ENCODE measurements at places on chromosomes 16 and 17.
A peak's percentile ranks its signal among the peaks of the same experiment; 100 is the strongest.

DNA sequence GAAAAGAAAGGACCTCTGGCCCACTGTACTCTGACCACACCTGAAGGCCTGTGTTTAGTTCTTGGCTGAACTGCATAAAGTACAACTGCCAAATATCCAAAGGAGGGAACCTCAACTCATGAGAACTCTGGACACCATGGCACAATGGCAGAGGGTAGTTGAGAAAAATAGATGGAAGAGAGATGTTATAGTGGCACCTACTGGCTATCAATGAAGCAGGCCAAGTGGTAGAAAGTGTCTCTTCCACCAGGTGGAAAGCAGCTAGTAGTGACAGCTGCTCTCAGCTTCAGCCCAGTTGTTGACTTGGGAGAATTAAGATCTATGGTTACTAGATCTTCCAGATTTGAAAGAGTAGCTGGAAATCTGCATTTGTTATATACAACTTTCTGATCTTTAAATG, 3.2 kb downstream of the MED31 start:
- no peak for DNase-seq

GRCh38 chr17:13346996-13347762, 254.6 kb downstream of the HS3ST3A1 start:
- no peak for DNase-seq

DNA sequence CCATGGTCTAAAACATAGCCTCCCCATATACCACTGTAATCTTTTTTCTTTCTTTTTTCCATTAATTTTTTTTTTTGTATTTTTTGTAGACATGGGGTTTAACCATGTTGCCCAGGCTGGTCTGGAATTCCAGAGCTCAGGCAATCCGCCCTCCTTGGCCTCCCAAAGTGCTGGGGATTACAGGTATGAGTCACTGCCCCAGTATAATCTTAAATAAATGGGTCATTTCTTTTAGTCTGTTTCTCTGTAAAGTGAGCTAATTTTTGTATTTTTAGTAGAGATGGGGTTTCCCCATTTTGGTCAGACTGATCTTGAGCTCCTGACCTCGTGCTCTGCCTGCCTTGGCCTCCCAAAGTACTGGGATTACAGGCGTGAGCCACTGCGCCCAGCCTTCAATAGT, 5.7 kb upstream of the NME1 start:
- no peak for DNase-seq

DNA sequence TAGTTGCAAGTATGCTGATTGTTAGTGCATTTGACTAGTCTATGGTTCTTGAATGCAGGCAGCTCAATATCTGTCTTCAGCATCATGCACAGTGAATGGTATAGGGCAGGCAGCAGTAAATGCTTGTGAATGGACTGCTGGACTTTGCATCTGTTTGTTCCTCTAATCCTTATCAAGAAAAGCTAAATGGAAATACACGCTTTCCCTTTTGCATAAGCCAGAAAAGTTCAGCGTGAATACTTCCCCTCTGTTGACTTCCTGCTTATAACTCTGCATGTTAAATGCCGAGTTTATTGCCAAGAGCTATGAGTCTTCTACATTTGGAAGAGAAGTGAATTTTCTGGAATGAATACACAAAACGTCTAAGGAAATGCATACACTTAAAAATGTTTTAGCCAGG, 127.9 kb upstream of the CPHXL start:
- no peak for DNase-seq

DNA sequence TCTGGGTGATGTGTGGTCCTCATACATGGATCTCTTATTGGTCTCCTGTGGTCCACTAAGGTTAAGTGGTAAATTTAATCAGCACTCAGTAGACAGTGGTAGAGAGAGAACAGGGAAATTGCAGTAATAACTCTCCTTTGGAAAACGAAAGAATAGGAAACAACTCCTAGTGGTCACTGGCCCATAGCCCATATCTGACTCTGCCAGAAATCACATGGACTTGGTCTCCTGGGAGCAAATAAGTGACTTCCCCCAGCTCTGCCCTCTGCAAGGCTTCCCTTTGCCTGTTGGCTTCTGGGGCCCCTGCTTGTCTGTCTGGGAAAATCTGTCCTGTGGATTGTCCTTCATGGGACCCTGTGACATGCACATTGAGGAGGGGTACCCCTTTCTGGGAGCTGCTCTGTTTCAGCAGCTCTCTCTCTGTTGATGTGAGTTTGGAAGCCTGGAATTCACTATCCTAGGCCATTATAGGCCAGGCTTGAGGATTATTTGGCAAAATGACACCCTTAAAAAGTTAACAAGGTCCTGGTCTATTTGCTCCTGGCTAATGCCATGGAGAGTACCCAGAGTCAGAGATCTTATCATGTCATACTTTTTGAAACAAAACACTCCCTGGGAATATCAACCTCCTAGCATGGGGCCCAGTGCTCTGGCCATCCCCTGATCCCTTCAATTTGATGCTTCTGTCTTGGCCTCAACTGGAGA, 58.0 kb upstream of the HNF1B start:
- no peak for DNase-seq

DNA sequence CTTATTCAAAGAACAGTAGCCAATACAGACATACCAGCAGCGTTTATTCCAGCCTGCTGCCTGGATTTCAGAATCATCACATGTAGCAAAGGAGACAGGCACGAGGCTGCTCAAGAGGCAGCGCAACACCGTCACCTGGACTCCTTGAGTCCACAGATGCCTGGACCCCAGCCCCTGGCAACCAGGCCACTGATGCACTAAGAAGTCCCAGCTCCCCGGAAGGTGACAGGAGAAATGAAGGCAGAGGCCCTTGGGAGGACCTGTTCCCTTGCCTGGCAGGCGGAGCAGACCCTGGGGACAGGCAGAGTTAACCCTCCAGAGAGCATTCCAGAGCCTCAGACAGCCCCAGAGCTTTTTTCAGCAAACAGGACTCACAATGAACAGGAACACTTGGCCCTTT, 16.5 kb downstream of the SMIM5 start:
- no peak for DNase-seq

- no peak for DNase-seq
These were observed 51.6 kb downstream of the ACTG1 start for GRCh38 chr17:81460856-81461460.

GRCh38 chr16:17306745-17307144, 164.0 kb downstream of the XYLT1 start:
- DNase-seq, result no peak

DNA sequence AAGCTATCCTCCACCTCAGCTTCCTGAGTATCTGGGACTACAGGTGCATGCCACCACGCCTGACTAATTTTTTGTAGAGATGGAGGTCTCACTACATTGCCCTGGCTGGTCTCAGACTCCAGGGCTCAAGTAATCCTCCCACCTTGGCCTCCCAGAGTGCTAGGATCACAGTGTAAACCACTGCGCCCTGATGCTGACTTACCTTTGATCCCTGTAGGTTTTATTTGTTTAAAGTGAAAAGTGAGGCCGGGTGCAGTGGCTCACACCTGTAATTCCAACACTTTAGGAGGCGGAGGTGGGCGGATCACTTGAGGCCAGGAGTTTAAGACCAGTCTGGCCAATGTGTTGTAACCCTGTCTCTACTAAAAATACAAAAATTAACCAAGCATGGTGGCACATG, 8.7 kb downstream of the PSKH1 start:
- DNase-seq, result no peak

- no peak for DNase-seq
These were observed 732 bp downstream of the PNPO start for GRCh38 chr17:47942096-47942510.

DNA sequence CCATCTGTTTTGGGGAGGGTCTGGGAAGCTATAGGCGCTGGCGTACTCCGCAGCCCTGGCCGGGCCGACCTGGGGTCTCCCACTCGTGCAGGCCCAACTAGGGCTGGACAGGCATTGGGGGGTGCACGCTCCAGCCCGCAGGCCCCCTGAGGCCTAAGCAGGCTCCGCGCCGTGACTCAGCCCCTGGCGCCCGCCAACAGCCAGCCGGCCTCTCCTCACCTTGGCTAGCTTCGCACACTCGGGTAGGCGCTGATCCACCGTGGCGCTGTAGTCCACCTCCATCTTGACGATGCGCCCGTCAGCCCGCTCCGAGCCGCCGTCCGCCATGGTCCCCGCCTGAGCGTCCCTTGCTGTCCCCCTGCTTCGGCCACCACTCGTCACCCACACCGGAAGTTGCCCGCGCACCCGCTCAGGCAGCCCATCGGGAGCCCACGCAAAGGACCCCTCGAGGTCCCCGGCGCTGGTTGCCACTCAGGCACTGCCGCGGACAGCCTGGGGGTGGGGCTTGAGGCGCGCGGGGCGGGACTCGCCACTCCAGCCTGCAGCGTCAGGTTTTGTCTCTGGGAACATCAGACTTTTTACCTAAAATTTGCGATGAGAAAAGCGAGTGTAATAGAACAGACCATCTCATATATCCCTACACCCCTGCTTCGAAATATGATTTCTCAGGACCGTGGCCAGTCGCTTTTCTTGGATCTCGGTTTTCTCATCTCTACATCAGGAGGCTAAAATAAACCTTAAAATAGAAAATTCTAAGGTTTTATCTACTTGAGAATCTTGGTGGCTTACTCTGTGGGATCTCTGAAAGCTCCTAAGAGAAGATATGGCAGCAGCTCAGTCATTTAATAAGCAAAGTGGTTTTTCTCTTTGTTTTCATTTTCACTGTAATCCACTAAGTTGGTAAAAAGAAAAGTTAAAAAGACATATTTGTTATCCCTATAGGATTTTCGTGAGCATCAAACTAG, at the start of gene PSMD12:
Gene PSMD12, minus strand, starts transcription at position 385 of the 965 bp plus-strand sequence. Its CDS starts 58 bp downstream, at position 327.
- DNase-seq, result peak; percentile 88

GRCh38 chr16:12898551-12898950, 2.8 kb upstream of the SHISA9 start:
- no peak for DNase-seq

GRCh38 chr17:65900216-65900615, 291.7 kb downstream of the CEP112 start:
- no peak for DNase-seq

DNA sequence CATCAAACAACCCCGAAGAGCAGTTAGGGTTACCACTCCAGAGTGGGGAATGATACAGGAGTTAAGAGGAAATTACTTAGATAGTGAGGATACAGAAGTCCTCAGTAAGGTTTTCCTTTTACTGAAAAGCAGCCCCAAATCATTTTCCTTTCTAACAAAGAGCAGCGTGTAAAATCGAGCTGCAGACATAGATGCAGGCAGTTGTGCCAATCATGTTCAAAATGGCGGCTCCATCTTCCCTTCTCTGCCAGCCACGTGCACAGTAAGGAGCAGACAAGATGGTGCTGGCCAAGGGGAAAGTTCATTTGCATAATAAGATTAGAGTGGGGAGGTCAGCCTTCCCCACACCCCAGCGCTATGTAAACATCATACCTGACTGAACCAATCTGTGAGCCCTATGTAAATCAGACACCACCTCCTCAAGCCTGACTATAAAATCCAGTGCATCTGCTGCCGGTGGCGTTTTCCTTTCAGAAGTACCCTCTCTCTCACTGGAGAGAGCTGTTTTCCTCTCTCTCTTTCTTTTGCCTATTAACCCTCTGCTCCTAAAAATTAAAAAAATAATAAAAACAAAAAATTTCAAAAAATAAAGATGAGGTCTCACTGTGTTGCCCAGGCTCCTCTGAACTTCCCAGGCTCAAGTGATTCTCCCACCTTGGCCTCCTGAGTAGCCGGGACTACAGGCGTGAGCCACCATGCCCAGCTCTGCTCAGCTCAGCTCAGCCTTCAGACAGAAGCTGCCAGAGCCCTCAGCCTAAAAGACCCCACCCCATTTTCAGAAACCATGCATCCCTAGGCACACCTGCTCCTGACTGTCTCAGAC, 2.6 kb upstream of the SRL start:
- DNase-seq, result no peak

GRCh38 chr17:69046121-69046807, 14.5 kb downstream of the ABCA9 start:
- DNase-seq, result no peak

DNA sequence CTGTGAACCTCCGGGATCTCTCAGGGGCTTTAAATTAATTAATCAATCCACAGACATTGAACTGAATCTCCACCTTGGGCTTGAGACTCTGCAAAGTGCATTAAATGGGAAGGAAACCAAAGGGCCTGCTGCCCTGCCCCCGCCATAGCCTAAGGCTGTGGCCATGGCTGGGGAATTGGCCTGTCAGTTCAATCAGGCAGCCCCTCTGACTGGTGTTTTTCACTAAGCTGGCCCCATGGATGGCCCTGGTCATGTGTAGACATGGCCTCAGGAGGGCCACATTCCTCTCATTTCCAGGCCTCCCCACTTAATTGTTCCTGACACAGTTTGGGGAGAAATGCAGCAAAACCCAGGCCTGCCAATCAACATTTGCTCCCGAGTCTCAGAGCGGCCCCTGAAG, 499.8 kb downstream of the WWOX start:
- no peak for DNase-seq

DNA sequence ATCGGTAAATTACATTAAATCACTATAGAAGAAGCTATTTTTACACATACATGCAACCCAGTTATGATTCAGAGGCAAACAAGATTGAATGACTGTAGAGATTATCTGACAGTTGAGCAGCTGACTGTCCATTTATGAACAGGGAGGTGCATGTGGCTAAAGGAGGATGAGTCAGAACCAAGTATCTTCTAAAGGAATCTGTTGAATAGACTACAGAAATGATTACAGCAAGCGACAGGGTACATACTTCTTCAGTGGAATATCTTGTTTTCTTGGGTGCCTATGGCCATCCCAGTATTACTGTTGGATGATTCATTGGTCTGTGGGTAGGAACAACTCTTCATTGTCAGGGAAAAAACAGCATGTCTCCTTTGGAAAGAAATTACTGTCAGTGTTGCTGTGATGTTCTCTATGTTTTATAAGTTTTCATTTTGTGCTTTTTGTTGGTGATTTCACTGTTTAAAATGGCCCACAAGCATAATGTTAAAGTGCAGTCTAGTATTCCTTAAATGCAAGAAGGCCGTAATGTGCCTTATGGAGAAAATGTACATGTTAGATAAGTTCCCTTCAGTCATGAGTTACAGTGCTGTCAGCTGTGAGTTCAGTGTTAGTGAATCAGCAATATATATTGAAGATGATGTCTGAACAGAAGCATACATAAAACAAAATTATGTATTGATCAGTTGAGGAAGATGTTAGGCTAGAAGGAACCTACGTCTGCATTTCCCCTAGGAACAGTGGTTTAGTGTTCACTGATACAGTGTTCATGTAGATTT, 27.0 kb downstream of the CBFB start:
- DNase-seq, result no peak

GRCh38 chr16:4847774-4848587, 700 bp downstream of the UBN1 start:
- peak; percentile 13 for DNase-seq

DNA sequence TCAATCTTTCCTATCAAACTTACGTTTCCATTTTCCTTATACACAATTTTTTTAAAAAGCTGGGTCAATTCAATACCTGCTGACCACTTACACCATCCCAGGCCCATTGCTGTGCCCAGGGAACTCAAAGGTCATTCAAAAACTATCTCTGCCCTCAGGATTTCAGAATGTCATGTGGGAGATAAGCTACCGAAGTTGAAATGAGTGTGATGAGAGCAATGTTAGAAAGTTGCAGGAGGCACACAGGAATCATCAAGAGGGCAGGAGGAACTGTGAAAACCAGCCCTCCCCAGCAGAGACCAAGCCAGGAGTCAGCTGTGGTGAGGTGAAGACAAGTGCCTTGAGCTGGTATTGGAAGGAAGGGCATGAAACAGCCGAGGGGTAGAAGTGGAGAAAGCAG, 195.9 kb downstream of the HS3ST3A1 start:
- DNase-seq, result no peak
